Epithelial cell of esophagus (primary cell): ENCODE measurements at places on chromosomes 6 and 20.

DNA sequence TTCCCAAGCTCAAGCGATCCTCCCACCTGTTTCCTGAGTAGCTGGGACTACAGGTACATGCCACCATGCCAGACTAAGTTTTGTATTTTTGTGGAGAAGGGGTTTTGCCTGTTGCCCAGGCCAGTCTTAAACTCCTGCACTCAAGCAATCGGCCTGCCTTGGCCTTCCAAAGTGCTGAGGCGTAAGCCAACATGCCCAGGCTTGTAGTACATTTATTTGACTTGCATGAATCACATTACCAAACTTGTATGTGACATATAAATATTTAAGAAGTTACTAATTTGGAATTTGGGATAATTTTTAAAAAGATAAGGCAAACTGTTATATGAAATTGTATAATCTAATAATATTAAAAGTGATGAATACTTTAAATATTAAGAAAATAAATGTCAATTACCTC is 157.6 kb downstream of the MCHR2 start:
- peak; percentile 94 for DNase-seq

DNA sequence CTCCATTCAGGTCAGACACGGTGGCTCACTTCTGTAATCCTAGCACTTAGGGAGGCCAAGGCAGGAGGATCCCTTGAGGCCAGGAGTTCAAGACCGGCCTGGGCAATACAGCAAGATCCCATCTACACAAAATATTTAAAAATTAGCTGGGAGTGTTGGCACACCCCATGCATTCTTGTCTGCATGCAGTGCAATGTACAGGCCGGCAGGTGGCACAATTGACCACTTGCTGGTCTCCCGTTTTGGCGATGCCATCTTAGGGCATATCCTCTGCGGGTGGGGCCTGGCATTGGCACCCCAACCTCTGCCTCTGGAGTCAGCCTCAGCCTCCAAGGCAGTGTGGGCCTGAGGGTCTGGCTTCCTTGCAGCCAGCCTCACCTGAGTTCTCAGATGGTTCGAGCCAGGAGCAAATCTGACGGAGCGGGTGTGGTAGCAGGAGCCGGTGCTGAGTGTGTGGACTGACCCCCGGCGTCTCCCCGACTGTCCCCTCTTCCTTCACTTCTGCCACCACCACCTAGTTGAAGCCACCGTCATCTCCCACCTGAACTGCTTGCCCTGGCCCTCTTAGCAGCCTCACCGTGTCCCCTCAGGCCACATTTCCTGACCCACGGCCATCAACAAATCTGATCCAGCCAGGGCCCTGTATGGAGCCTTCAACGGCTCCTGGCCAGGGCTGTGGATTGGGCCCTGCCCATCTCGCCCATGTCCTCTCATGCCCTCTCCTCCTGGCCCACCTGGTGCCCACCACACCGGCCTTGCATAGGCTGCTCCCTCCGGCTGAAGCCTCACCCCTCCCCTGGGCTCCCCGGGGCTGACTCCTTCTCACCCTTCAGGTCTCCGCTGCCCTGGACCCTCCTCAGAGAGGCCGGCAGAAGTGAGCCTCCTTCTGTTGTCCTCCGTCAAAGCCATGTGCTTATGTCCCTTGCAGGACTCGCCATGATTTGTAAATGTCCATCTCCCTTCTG is 44.0 kb downstream of the EFCAB8 start:
- DNase-seq: peak; percentile 56

- no peak for DNase-seq
Observed at GRCh38 chr6:30348957-30349356, 4.0 kb downstream of the RPP21 start.

DNA sequence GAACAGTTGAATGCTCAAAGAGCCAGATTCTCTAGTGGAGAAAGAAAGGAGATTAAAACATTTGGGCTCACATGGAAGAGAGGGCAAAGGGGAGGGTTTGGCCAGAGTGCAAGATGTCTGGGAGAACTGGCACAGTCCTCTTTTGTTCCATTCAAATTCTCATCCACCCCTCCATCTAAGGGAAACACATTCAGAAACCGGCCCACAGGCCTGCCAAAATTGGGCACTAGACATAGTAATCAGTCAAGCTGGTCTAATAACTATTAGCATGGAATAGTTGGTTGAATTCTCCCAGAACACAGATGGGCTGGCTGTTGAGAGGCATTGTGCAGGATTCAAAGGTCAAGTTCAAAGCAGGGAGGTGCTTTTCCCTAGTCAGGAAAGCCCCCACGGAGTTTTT is 341.4 kb upstream of the IRAK1BP1 start:
- DNase-seq: no peak

GRCh38 chr6:38804358-38804757 is 89.2 kb downstream of the DNAH8 start:
- DNase-seq: no peak

- DNase-seq: no peak
Observed at GRCh38 chr6:26502626-26503025, 2.5 kb downstream of the BTN1A1 start.

GRCh38 chr20:33657704-33658095 is 4.4 kb upstream of the C20orf144 start:
- no peak for DNase-seq

DNA sequence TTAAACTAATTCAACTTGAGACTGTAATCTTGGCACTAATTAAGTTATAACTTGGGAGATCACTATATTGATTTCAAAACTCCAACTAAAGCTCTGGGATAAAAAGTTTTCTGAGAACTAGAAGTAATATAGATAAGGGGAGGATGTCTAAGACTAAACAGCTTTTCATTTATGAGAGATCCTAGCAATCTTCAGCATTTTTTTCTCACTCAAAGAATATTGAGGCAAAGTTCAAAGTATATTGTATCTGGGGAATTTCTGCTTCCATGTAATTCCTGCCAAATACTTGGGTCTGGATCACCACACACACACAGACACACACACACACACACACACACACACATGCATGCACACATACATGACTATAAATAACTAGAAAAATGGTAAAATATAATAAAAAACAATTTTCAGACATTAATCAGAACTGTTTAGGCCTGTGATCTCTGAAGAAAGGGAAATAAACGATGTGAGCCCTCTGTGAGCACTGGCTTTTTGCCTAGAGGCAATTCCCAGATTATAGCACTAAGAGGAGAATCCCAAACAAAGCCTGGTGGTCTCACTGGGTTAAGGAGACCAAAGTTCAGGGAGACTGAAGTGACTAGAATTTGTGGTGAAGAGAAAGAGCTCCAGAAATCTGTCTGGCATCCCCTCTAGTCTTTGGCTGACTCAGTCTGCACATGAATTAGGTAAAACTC is 92.8 kb downstream of the ADAT2 start:
- no peak for DNase-seq

- DNase-seq: no peak
Observed at GRCh38 chr20:43746344-43747137, 19.7 kb upstream of the GTSF1L start.

- DNase-seq: peak; percentile 75
Observed at GRCh38 chr6:126040826-126041225, 54.5 kb downstream of the TRMT11 start.

DNA sequence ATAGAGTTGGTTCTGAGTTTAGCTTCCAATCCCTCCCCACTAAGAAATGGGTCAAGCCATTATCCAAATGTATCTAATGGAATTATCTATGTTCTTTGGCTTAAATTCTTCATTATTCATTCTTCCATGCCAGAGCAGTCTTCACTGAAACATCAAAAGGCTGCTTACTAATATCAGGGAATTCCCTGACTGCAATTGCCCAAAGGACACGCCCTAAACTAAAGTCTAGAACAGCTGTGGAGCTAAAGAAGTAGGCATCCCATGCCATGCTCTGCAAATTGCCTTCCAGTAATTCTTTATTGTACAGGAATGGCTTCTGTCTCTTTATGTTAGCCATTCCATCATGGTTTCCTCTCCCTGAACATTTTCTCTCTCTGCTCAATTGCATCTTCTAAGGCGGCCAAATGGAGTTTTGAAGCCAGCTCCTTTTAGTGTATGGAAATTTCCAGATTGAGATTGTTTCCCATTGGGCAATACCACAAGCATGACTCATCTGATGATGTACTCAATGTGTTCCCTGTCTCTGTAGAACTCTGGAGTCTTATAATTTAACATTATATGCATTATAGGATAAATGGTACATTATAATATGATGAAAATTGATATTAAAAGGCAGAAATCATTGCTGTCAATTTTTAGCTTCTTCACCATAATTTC is 28.8 kb upstream of the TSHZ2 start:
- DNase-seq: peak; percentile 87

GRCh38 chr6:129269891-129270290 is 387.0 kb downstream of the LAMA2 start:
- no peak for DNase-seq

DNA sequence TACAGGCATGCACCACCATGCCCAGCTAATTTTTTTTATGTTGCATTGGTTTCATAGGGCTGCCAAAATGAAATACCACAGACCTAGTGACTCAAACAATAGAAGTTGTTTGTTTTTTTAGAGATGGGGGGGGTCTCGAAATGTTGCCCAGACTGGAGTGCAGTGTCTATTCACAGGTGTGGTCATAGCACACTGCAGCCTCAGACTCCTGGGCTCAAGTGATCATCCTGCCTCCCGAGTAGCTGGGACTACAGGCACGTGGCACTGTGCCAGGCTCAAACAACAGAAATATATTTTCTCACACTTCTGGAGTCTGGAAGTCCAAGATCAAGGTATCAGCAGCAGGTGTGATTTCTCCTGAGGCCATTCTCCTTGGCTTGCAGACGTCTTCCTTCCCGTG is 6.6 kb upstream of the SLC16A10 start:
- peak; percentile 28 for DNase-seq

GRCh38 chr6:132259070-132259469 is 142.2 kb downstream of the MOXD1 start:
- DNase-seq: peak; percentile 46

DNA sequence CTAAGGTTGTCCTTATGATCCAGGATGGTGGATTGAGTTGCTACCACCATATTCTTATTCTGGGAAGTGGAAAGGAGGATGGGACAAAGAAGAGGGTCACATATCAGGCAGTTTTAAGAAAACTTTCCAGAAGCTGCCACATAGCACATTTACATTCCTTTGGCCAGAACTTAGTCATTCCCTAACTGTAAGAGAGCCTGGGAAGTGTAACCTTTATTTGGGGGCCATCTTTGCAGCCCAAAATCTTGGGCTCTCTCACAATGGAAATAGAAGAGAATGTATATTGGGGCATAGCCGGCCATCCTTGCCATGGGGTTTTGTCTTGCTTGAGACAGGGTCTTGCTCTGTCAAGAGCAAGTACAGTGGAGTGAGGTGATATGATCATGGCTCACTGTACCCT is 8.4 kb downstream of the ZNF341 start:
- no peak for DNase-seq

DNA sequence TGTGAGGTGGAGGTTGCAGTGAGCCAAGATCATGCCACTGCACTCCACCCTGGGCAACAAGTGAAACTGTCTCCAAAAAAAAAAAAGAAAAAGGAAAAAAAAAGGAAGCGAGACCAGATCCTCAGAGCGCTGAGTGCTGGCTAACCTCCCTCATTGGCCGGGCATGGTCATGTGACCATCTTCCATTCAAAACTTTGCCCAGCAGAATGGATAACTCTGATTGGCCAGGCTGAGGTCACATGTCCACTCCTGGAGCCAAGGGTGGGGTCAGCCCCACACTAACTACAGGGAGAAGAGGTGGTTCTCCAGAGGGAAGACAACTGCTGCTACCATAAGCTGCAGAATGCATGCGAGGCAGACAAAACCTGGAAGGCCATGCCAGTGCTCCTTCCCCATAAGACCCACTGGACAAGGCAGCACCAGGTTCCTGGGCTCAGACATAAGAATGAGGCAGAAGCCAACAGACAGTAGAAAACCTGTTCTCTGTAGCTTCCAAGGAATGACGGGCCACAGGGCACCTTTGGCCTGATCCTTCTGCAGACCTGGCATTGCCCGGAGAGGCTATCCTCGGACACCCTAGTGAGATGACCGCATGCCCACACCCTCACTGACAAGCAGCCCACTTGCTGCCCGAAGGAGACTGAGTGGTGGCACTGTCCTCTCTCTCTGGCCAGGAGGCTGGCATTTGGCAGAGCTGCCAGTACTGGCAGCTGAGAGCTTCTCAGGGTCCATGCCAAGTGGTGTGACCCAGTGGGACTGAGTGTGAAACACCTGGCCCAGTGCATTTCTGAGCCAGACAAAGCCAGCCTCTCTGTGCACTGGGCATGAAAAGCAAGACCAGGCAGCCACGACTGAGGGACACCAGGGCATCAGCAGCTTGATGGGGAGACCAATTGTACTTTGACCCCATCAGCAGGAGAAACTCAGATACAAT is 311.9 kb upstream of the SULF2 start:
- no peak for DNase-seq

DNA sequence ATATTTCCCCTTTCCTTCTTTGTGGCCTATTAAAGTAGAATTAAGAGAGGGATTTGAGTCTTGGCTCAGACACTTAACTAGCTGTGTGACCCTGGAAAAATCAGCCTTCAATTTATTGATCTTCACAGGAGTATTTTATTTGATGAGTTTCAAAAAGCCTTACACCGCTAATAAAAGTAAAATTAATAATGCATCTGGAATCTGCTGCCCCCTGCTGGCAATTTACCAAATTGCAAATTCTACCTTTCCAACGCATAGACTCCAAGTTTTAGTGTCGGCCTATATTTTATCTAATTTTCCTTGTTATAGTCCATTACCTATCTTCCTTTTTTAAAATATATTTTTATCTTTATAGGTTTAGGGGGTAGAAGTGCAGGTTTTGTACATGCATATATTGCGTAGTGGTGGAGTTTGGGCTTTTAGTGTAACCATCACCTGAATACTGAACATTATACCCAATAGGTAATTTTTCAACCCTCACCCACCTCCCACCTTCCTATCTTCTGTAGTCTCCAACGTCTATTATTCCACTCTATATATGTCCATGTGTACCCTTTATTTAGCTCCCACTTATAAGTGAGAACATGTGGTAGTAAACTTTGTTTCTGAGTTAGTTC is 46.3 kb downstream of the GOPC start:
- DNase-seq: peak; percentile 48

DNA sequence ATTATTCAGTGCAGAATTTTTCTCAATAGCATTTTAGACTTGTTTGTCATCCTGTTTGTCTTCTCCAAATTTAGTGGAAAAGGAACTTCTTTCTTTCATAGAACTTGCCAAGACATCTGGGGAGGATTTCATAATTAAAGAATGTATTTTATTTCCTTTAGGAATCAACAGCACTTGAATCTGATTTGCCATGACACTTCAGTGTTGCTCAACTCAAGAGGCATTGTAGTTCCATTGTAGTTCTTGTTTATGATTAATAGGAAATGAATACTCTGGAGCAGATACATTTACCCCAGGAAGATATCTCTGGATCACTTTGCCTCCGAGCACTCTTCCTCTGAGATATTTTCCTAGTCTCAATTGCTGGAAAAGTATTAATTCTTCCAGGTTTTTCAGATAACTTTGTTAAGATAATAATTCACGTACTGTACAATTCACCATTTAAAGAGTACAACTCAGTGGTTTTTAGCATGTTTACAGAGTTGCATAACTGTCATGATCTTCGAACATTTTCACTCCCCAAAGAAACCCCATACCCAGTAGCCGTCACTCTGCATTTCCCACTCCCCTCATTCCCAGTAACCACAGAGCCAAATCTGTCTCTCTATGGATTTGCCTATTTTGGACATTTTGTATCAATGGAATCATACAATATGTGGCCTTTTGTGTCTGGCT is 29.7 kb downstream of the AKAP12 start:
- peak; percentile 83 for DNase-seq
